Activated CD4-positive, alpha-beta T cell treated with anti-CD3 and anti-CD28 coated beads, Interleukin-2, amount 50 U/mL, for 1 hour (primary cell): ENCODE measurements at places on chromosomes 11 and 22.
A peak's percentile ranks its signal among the peaks of the same experiment; 100 is the strongest.

- peak; percentile 61 for DNase-seq
These were observed 87.0 kb downstream of the CSNK2A3 start for GRCh38 chr11:11265994-11266606.

- no peak for DNase-seq
These were observed 13.4 kb downstream of the NFAM1 start for GRCh38 chr22:42418811-42419242.

DNA sequence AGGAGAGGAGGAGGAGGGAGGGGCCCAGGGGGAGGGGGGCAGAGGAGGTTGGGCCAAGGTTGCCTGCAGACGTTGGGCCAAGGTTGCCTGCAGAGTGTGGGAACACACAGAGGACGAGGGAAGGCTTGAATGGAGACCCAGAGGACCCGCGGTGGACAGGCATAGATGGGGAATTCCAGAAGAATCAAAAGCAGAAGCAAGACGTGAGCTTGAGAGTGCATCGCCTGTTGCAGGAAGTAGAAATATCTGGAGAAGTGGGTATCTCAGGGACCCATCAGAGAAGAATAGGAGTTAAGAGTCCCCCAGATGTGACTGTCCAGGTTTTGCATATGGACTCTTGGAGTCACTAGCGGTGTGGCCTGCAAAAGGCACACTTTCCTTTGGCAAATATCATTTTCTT is 670.2 kb downstream of the TBC1D22A start:
- no peak for DNase-seq

DNA sequence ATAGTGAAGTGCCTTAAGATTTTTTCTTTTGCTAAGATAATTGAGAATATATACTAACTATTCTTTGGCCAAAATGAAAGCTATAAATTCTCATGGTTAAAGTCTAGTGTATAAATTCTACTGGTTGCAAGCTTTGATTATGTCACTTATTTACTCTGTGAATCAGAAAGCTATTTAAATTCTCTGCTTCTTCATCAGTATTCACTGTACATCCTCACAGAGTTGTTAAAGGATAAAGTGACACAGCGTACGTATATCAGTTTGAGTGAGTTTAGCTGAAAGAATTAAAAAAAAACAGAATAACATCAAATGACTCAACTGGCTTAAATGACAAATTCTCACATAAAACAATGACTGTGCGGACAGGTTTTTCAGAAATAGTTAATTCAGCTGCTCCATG is 453.1 kb downstream of the NELL1 start:
- DNase-seq, result no peak
